Stimulated activated naive CD4-positive, alpha-beta T cell treated with Interleukin-2 at 50 U/mL for 16 hours (primary cell): ENCODE measurements at places on chromosomes 4 and X.

GRCh38 chr4:114263233-114263632, 283.8 kb upstream of the ARSJ start:
- DNase-seq: no peak

DNA sequence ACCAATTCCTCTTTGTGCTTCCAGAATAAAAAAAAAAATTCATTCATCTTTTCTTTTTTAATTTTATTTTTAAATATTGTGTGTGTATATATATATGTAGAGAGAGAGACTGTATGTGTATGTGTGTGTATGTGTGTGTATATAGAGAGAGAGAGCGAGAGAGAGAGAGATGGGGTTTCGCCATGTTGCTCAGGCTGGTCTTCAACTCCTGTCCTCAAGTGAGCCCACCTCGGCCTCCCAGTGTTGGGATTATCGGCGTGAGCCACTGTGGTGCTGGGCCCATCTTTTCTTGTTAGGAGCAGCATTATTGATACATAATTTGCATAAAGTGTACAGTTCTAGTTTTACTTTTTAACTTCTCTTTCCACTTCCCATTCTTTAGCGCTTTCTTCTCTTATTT, 33.6 kb downstream of the KDM6A start:
- no peak for DNase-seq

DNA sequence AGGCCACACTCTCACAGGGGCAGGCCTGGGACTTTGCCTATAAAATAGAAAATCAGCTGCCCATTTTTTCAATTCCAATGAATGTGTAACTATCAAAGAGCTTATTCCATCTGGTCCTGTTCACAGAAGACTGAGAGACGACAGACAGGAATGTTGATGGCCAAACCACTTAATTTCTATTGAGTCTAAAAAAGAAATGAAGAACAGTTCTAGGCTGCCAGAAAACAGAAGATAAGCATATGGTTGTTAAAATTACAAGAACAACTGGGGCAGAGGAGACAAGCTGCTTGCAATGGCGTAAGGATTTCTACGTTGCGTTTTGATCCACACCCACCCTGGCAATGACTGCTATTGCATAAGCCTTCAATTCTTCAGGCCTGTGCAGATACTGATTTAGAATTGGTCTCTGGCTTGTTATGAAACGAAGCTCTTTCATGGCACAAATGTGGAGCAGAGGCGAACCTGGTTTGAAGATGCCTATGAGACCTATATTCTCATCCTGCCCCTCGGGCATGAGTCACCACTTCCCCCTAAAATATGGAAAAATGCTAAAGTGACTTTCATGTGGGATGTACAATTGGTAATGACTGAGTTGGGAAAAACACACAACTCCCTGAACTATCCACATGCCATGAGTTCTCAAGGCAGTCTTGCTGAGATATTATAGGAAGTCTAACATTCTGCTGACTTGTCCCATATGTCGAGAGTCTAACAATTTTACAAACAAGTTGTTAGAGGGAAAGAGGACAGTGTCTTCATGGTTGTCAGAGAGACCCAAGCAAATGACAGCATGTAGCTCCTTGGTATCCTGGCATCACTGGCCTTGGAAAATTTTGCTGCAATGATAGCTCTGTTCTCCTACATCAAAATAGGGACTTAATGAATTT, 37.9 kb upstream of the SORBS2 start:
- no peak for DNase-seq

- DNase-seq: no peak
Measured at GRCh38 chr4:64935469-64936001, 526.3 kb upstream of the TECRL start.

DNA sequence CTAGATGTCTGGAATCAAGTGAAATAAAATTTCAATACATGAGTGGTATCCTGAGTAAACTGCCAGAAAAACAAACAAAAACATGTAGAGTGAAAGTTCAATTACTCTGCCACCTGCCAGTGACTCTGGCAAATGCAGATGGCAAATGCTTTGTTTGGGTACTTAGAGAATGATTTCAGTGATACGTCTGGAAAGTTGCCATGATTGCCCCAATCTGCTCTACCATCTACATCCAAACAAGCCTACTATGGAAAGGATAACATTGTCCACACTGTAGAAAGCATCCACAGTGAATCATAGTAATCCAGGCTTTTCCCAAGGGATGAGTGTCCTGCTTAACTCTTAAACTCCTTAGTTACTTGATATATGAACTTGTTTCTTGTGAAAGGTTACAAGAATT, 3.4 kb downstream of the SPATA4 start:
- DNase-seq: no peak

GRCh38 chr4:140156529-140157171, 2.7 kb upstream of the MAML3 start:
- peak; percentile 28 for DNase-seq

DNA sequence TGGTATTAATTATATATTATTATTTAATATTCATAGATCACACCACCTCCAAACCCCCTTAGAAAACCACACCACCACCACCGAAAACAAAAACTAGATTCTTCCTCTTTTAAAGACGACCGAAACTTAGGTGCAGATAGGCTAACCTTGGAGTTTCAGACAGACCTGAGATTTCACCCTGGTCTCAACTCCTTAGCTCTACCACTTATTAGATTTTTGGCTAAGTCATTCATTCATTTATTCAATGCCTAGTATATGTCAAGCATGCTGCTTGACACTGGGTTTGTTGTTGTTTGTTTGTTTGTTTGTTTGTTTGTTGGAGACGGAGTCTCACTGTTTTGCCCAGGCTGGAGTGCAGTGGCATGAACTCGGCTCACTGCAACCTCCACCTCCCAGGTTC, 9.5 kb upstream of the BMP2K start:
- DNase-seq: no peak

GRCh38 chr4:159049780-159050375, 53.0 kb upstream of the RAPGEF2 start:
- no peak for DNase-seq

GRCh38 chr4:8393593-8394038, 46.9 kb downstream of the ACOX3 start:
- no peak for DNase-seq

GRCh38 chrX:28177202-28177601, 196.0 kb upstream of the DCAF8L1 start:
- DNase-seq: no peak
